ENCODE measurements at places on chromosomes 1 and 21.

GRCh38 chr1:108057541-108057940 lies 92.6 kb upstream of the VAV3 start:
- DNase-seq = no peak

- no peak for DNase-seq
These were observed 108.9 kb downstream of the NOS1AP start for GRCh38 chr1:162178432-162178831.

GRCh38 chr21:29193072-29193471 lies 62.6 kb downstream of the MAP3K7CL start:
- DNase-seq = no peak

DNA sequence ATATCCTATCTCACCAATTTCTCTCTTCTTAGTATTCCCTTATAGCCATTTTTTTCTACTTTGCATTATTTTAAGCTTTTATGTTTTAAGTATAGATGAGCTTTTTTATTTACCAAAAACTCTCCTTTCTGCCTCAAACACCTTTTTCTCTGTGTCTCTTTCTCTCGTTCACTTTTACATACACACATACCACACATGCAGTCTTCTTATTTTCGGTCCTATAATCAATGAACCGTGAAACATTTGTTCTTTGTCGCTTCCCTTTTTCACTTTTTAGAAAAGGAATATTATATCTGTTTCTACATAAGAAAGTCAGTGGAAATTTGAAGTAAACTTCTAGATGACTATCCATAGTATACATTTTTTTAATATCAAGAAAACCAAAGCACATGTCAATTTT lies 183.2 kb downstream of the MRPL39 start:
- no peak for DNase-seq

DNA sequence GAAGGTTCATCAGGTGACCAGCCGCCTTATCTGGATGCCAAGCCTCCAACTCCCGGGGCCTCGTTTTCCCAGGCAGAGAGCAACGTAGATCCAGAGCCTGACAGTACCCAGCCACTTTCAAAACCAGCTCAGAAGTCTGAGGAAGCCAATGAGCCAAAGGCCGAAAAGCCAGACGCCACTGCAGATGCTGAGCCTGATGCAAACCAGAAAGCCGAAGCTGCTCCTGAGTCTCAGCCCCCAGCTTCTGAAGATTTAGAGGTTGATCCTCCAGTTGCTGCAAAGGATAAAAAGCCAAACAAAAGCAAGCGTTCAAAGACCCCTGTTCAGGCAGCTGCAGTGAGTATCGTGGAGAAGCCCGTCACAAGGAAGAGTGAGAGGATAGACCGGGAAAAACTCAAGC lies 44.5 kb downstream of the ZBTB17 start:
- no peak for DNase-seq

- no peak for DNase-seq
These were observed 178.1 kb downstream of the ZP4 start for GRCh38 chr1:237712586-237713157.

DNA sequence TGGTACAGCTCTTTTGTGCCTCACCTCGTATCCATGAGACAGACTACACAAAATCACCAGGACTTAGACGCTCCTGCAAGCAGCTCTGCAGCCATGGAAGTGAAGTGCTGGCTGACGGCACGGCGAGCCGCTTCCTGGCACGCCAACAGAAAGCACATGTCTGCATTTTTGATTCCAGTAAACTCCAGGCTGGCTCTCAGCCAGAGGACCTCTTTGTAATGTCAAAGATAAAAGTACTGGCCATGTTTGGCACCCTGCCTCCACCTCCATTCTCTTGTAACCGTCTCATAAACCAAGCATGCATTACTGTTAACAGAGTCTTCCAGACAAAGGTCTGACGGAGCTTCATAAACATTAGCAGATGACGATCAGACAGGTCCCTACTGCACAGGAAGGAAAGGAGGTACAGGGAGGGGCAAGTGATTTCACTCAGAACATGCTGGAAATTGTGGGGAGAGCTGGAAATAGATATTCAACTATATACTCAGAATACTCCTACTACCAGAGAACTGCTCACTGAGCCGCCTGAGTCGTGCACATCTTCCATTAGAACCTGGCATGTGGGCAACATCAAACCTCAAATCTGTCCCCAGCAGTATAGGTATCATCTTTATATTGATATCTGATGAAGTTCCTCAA lies 632.0 kb downstream of the SMYD3 start:
- no peak for DNase-seq
